Umbilical cord (tissue), 2 donors: ENCODE measurements at places on chromosomes 6 and 20.

DNA sequence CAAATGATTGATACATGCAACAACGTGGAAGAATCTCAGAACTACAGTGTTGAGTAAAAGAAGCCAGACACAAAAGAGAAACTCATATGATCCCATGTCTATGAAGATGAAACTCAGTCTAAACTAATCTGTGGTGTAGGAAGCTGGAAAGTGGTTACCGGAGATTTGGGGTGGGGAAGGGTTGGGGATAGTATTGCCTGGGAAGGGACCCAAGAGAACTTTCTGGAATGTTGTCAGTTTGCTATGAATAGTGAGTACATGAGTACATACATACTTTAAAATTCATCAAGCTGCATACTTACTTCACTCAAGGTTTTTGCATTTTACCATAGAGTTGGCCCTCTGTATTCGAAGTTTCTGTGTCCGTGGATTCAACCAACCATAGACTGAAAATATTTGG lies 106.0 kb downstream of the SAMD5 start:
- peak; percentile 60 for DNase-seq

GRCh38 chr6:50264995-50265571 lies 215.4 kb upstream of the DEFB112 start:
- peak; percentile 5 for DNase-seq

DNA sequence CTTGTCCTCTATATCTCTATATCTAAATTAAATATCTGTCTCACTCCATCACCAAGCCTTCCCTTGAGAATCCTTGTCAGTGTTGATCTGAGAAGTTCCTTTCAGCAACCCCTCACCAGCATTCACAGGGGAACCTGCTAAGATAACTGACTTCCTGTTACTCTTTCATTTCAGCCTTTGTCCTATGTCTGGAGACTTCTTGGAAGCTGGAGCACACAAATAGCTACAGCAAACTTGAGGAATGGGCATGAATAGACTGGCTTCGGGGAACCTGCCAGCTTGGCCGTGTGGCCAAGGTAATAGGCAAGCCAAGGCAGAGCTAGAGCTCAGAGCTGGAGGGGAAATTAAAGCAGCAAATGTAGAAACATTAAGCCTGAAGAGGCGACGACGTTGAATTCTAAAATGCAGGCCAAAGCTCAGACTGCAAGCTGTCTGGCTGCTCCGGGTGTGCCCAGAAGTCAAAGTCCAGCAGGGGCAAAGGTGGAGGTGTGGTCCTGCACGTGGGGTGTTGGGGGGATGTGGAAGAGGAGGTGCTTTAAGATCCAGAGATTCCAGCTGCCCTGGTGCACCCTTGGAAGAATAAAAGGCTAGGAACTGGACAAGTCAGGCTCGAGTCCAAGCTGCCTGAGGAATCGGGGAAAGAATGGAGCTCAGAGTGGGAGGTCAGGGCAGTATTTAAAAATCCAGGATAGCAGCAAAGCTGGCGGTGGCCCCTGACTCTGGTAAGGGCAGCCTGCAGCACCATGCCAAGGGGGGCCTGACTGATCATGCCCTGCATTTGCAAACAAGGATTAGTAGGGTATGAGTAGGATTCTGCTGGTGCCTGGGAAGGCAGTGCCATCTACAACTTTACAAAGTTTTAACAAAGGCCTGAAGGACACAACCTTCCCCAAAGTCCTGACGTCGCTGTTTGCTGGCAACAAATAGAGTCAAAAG lies 185.0 kb upstream of the SGK1 start:
- no peak for DNase-seq

DNA sequence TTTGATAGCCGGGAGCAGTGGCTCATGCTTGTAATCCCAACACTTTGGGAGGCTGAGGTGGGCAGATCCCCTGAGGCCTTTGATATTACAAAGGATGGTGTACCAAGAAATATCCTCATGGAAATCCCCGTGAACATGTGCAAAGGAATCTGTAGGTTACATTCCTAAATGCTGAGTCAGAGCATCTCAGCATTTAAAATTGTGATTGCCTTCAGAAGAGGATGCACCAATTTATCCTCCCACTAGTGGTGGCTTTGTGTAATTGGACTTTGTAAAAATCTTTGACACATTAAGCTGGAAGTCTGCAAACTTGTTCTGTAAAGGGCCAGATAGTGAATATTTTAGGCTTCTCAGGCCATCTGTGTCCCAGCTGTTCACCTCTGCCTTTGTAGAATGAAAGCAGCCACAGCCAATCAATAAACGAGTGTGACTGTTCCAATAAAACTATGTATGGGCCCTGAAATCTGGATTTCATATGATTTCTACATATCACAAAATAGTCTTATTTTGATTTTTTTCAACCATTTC lies 11.8 kb downstream of the TMEM14B start:
- peak; percentile 28 for DNase-seq

- no peak for DNase-seq
Observed at GRCh38 chr6:75268988-75269354, 15.6 kb downstream of the TMEM30A start.

GRCh38 chr6:128491610-128492206 lies 28.7 kb downstream of the PTPRK start:
- no peak for DNase-seq

DNA sequence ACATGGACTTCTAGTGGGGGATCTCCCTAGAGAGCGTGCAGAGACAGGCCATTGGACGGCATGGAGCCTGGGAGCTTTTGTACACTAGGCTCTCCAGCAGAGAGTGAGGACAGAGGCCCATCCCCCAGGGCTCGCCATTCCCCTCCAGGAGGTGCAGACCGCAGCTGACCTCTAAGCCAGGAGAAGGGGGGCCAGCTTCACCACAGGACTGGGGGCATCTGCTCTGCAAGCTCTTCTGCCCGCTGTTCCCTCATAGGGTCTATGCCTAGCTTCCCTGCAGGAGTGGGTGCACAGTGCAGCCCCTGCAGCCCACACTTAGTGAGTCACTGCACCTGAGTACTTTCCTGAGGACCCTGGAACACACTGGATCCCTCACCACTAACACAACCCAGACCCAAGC lies 94.4 kb downstream of the FHL5 start:
- DNase-seq, result no peak

GRCh38 chr6:43765776-43766499 lies 4.1 kb upstream of the VEGFA start:
- no peak for DNase-seq

DNA sequence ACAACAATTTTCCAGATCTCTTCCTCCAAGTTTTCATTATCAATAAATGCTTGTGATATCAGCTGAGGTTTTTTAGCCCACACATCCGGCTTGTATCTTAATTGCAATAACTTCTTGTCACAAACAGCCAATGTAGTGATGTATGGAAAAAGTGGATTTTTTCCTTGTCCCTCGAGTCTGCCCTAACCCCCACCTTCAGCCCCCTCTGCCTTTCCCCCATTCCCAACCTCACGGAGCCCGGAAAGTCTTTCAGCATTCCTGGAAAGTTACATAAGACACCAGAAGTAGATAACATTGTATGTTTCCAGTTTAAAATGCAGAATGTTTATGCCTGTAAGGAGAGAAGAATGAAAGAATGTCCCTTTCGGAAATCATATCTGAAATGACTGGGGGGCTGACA lies 179.2 kb upstream of the PHACTR1 start:
- peak; percentile 63 for DNase-seq

DNA sequence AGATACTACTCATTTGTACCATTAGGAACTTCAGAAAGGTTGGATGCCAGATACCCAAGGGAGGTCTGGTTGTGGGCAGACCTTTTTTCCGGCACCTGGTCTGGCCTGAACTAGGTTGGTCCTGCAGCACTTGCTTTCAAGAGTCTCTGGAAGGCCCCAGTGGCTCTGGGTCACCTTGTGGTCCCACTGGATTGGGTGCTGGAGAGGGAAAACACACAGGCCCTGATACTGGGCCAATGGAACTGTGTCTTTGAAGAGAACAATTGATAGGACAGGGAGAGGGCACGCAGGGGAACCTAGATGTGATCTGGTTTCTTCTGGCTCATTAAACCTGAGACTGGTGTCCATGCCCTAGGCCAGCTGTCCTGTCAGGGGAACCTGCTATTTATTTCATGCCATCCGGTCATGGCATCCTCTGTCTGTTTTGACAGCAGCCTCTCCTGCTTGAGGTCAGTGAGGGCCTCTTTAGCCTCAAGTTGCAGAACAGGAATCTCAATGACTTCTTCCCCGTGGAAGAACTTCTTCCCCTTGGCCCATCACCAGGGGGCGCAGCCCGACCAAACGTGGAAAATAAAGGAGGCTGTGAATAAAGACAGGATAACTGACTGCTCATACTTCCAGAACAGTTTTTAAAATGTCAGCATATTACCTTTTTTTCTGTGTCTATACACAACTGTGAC lies 25.0 kb downstream of the TAF8 start:
- DNase-seq, result peak; percentile 75

DNA sequence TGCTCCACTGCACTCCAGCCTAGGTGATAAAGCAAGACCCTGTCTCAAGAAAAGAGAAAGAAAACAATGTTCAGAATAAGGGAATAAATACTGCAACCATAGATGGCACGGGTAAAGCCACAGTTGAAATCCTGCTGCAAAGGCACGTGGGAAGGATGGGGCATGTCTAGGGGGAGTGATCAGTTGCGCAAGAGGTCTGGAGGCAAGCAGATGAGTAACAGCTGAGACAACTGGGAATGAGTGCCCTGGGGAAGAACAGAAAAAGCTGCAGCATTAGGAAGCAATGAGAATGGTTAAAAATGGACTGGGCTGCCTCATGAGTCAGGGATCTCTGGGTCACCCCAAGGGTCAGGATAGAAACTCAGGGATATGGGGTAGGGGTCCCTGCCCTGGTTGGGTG lies 96.3 kb downstream of the GMPR start:
- DNase-seq, result peak; percentile 80

DNA sequence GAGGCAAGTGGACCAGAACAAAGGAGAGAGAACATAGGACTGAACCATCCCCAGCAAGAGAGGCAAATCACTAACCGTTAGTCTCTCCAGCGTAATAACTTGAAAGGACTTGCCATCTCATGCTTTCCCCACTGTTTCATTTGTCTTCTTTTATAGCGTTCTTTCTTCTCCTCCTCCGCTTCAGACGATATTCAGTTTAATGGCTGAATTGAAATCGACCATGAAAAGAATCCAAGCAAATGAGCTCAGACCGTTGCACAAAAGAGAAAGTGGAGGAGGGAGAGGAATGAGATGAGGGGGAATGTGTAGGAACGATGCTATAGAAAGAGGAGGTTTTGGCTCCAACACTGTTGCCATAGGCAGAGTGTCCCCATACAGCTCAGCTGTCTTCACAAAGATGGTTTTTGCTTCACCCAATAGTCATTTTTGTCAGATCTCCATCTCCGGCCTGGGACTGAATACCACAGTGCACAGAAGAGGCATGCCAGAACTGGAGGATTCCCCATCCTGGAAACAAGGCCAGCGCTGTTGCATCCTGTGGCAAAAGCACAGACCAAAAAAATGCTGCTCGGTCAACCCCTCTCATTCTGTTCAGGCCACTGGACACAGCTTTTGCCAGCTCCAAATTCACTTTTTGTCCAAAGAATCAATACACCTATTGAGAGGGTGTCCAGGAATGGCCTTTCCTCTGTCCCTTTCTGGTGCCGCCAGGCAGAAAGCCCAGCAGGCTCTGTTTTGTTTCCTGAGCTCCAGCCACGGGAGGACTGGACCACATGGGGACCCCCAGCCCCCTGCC lies 176.1 kb downstream of the ID4 start:
- DNase-seq, result no peak

- no peak for DNase-seq
Observed at GRCh38 chr6:134235937-134236751, 81.8 kb downstream of the SGK1 start.

- DNase-seq, result peak; percentile 33
Observed at GRCh38 chr20:11676630-11677287, 240.9 kb upstream of the BTBD3 start.

GRCh38 chr6:328136-328670 lies 35.9 kb downstream of the DUSP22 start:
- peak; percentile 89 for DNase-seq

- DNase-seq, result no peak
Observed at GRCh38 chr6:30260036-30260504, 46.9 kb upstream of the TRIM26 start.
